Lower leg skin (tissue), 4 donors: ENCODE measurements at places on chromosomes 16 and 17.

GRCh38 chr17:14940938-14941265 is 324.2 kb downstream of the PMP22 start:
- no peak for DNase-seq

DNA sequence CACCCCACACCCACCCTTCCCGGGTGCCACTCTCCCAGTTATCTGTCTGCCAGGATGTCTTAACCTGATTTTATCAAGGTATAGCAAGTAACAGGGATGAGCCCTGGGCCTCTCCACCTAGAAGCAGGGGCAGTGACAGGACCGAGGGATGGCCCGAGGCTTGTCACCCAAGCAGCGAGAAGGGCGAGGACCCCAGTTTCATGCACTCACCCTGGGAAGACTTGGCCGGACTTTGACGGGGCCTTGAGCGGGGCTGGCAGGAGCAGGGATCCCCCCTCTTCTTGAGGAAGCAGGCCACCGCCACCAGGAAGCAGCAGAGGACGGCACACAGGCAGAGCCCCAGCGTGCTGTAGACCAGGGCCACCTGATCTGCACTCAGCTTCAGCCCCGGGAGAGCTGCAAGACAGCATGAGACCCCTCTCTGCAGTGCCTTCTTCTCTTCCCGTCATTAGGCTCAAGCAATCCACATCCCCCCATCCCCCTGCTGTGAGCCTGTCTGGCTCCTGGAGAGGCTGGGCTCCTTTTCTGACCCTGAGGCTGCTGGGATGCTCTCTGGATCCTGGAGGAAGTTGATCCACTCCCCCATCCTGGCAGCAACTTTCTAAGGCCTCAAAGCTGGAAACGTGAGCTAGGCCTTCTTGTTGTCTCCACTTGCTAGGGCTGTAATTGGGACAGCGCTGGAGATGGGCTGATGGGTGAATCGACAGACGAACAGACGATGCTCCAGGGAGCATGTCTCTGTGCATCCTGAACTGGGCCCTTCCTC is 31.6 kb downstream of the TNFRSF13B start:
- peak; percentile 73 for DNase-seq

DNA sequence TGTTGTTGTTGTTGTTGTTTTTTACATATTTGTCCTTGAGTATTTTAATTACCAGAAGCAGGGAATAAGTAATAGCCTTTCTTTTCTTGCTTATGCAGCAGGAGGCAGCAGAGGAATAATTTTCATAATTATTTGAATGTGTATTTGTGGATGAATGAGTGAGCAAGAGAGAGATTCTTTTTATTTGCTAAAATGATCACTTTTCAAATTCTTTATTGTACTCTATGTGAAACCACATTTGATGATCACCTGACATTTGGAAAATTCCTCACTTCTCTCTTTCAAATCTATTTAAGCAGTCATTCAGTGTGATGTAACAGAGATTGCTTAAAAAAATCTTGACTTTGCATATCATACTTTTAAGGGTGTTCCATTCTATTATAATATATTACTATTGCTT is 223.6 kb downstream of the BCAS3 start:
- DNase-seq, result no peak

GRCh38 chr16:85612801-85613603 is at the start of gene GSE1:
GSE1 (plus strand) TSS chr16:85613322; CDS start chr16:85613392, 70 bp downstream.
- peak; percentile 90 for DNase-seq

DNA sequence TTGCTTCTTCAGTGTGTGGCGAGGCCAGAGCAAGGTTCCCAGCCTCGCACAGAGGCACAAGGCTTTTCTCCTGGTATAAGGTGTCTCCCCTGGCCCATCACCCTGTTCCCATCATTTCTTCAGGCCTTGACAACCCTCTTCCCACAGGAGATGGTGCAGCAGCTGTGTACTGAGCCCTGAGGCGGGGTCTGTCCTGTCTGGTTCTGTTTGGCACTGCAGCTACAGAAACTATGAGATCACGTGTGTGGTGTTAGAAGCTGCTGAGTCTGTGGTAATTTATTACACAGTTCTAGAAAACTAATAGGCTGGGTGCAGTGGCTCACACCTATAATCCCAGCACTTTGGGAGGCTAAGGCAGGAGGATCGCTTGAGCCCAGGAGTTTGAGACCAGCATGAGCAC is 7.2 kb downstream of the PLA2G15 start:
- DNase-seq, result no peak

- peak; percentile 60 for DNase-seq
These were observed at the start of gene PLEKHG4 for GRCh38 chr16:67279296-67280089. PLEKHG4 (plus strand) TSS chr16:67279532; CDS start chr16:67280045, 513 bp downstream.

- DNase-seq, result no peak
These were observed 36.7 kb upstream of the NDRG4 start for GRCh38 chr16:58462997-58463941.

GRCh38 chr17:29138184-29138955 is 41.8 kb downstream of the MYO18A start:
- no peak for DNase-seq

DNA sequence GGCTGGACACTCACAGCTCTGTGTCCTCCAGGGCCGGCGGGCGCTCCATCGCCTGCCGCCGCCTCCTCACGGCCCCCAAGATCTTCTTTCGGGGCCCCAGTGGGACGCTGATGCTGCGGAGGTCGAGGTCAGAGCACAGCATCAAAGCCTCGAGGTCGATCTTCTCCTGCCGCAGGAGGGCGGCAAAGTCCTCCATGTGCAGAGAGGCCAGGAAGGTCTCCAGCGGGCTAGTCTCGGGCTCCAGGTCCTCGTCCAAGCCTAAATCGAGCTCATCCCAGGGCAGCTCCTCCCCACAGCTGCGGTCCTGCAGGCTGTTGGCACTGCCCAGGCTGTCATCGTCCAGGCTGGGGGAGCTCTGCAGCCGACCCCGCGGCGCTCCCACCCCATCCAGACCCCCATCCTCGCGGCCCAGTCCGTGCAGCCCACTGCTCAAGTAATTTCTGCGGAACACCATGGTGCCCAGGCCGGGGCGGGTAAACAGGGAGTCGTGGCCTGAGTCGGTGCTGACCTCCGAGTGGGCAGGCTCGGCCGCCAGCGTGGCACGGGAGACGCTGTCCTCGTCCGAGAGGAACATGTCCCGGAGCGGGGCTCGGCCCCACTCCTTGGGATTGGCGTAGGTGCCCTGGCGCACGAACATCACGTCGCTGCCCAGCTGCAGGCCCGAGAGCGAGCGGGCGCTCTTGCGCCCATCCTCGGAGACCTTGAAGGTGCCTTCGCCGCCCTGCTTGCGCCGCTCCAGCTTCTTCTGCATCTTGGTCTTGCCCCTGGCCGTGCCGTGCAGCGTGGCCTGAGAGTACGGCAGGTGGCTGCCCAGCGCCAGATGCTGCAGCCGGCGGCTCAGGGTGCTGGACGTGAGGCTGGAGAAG is 3.4 kb downstream of the USH1G start:
- no peak for DNase-seq

DNA sequence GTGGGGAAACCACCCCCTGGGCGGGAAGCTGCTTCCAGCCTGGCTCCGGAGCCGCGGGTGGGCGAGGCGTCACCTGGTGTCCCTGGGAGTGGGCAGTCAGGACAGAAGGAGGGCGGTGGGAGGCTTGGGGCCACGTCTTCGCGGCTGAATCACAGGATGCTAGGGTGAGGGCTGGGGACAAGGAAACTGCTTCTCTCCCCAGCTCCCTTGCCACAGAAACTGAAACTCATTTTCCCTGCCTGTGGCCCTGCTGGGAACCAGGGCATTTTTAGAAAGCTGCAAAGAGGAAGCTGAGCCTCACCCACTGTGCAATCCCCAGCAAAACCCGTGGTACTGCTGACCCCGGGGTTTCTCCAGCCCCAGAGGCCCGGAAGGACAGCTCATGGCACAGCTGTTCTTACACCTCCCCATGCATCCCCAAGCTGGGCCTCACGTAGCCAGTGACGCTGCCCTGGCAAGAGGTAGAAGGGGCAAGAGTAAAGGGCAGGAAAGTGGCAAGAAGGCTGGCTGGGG is 8.2 kb downstream of the RHBDF2 start:
- no peak for DNase-seq

- peak; percentile 89 for DNase-seq
These were observed 69.2 kb upstream of the CES5A start for GRCh38 chr16:55944377-55944802.

GRCh38 chr16:57289391-57290257 is 5.2 kb upstream of the PLLP start:
- DNase-seq, result no peak

- DNase-seq, result no peak
These were observed 34.9 kb upstream of the SSTR5 start for GRCh38 chr16:1037394-1038257.

- no peak for DNase-seq
These were observed 177.4 kb upstream of the XYLT1 start for GRCh38 chr16:17647879-17648872.

DNA sequence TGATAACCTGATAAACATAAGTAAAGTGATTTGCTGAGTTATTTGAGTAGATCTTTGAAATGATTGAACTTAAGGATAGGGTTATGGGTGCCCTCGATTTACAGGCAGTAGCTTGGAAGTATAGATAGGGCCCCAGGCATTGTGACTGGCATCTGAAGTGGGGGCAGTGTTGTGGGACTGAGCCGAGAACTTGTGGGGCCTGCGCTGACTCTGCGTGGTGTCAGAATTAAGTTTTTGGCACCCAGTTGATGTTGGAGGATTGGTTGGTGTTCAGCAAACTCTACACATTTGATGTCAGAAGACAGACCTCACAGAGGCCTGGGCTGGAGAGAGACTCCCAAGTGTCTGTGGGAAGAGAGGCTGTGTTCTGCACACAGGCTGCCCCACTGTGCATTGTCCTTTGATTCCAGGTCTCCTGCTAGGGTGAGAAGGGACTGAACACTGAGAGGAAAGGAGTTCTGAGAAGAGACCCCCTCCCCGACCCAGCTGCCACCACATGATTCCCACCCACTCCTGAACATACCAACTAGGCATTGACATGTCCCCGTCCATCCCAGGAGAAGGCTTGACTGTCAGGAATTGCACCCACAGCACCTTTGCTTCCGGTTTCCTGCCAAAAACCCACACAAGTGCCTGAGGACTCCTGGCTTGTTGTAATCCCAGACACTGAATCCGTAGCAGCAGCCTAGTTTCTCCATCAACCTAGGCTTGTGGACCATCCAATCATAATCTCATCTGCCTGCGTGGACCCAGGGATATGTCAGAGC is 4.5 kb downstream of the ZNF267 start:
- DNase-seq, result no peak

DNA sequence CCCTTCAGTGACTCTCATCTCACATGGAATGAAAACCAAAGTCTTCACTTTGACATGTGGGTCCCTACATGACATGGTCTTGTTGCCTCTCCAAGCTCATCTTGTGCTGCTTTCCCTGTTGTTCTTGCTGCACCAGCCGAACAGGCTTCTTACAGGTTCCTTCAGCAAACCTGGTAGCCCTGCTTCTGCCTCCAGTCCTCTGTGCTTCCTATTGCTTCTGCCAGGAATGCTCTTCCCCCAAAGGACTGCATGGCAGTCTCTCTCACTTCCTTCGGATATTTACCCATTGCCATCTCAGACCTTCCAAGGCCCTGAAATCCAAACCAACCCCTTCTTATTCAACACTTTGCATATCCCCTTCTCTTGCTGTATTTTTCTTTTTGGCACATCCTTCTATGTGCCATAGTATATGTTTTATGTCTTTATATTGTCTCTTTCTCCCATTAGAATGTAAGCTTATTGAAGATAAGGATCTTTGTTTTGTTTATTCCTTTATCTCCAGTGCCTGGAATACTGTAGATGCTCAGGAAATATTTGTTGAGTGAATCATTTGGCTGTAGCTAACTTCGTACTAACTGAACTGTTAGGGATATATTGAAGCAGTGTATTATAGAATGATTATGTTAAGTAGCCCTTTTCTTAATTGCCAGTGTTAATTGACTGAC is 57.9 kb upstream of the SLC12A3 start:
- DNase-seq, result no peak

GRCh38 chr17:71935341-71935740 is 185.5 kb upstream of the SOX9 start:
- no peak for DNase-seq

DNA sequence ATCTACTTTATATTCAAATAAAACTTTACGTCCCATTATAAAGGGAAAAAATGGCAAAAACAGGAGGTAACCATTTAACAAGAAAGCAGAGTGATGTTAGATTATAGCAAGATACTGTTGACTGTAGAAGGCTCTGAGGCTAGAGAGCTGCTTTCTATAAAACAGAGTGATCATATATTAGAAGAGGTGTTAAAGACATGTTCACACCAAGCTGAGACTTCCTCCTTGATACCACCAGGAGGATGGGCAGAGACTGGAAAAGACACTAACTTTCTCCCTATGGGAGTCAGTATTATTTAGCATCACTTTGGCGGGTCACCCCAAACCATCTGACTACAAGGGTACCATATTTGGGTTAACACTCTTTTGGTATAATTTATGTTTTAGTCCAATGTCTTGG is 687 bp upstream of the CIITA start:
- no peak for DNase-seq

- no peak for DNase-seq
These were observed 53.4 kb downstream of the HSD17B2 start for GRCh38 chr16:82088483-82088882.

DNA sequence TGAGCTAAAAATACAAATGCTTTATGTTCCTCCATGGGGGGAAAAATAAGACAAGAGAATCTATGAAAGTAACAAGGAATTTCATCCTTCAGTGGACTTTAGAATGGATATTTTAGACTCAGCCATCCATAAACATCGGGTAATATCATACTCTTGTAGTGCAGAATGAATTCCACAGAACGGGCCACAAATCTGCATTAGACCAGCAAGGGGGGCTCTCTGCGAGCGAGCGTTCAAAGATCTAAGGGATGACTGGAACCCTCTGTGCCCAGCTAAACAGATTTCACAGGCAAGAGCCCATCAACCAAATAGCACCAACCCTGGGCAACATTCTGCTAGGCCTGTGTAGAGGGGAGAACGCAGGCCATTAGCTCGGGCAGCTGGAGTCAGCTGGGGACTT is 537.9 kb upstream of the CDH11 start:
- DNase-seq, result no peak

- DNase-seq, result no peak
These were observed 16.2 kb upstream of the KPNA2 start for GRCh38 chr17:68019336-68019674.

- DNase-seq, result no peak
These were observed 14.7 kb downstream of the PMM2 start for GRCh38 chr16:8812162-8812843.
